COLO829 (cell line): ENCODE measurements at places on chromosomes 5 and 9.

- DNase-seq = no peak
Measured at GRCh38 chr9:135146766-135147473, 59.5 kb downstream of the OLFM1 start.

DNA sequence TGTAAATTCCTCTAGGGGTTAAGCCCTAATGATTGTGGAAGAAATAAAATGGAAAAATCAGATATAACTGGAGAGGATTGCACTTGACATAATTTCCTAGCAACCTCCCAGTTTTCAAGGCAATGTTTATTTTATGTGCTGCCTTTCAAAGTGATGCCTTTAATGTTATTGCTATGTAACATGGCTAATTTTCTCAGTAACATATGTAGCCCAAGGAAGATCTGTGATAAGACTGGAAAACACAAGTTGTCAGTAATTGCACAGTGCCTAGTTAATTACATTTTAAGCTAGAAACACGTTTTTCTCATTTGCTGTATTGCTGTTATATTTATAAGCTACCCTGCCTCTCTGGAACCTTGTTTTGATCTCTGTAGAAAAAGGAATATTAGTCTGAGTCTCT is 49.2 kb upstream of the KCNN2 start:
- DNase-seq = no peak

DNA sequence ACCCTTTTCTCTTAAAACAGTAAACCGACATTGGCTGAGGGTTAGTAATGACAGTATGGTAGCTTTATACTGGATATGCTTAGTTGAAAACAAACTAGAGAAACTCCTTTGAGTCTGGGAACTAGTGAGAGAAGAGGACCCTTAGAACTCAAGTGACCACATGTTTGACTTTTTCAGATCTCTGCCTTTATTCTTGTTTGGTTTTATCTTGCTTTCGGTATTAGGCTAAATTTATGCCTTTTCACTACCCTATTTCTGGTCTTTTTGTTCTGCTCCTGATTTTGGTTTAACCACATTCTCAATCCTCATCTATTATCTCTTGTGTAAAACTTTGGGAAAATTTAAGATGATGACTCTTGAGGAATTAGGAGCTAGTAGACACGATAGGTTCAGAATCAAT is 11.0 kb downstream of the SNAPC3 start:
- DNase-seq = no peak

GRCh38 chr5:167720259-167720658 is 571.2 kb upstream of the WWC1 start:
- DNase-seq = no peak

GRCh38 chr5:45609661-45610060 is 86.5 kb downstream of the HCN1 start:
- no peak for DNase-seq

DNA sequence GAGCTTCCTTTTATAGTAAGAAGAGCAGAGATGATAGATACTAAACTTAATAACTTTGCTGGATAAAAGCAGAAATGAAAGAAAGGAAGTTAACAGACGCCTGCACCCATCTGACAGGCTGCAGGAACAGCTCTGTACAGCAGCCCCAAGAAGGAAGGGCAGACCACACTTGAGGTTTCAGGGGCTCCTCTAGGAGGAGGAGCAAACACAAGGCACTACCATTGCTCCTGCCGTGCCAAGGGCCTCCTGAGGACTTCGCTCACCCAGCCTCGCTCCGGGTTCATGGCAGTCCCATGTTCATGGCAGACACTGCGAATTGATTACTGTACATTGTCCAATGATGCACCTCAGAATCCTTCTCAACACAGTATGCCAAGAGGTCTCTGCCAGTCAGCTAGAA is 85.1 kb downstream of the AMBP start:
- DNase-seq = no peak

- DNase-seq = no peak
Measured at GRCh38 chr9:103371152-103371551, 376.0 kb downstream of the CYLC2 start.

- DNase-seq = peak; percentile 60
Measured at GRCh38 chr5:90201923-90202322, 207.6 kb downstream of the CETN3 start.

DNA sequence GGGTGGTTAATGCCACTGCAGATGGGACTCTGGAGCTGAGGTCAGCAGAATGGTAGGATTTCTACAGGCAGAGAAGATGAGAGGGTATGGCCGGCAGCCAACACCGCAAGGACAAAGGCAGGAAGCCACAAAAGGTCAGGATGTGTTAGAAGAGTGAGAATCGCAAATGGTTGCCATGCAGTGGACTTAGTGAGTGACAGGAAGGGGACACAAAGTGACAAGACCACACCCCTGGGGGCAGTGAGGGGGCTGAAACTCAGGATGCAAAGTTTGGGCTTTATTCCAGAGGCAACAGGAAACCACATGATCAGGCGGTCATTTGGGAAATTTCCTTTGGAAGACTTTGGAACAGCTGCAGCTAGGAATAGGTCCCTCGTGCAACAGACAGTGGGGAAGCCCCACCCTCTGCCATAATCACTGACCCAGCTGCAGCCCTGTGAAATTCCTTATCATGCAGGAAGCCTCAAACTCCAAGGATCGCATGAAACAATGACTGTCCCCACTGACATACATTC is 14.2 kb upstream of the CCDC180 start:
- DNase-seq = peak; percentile 36

DNA sequence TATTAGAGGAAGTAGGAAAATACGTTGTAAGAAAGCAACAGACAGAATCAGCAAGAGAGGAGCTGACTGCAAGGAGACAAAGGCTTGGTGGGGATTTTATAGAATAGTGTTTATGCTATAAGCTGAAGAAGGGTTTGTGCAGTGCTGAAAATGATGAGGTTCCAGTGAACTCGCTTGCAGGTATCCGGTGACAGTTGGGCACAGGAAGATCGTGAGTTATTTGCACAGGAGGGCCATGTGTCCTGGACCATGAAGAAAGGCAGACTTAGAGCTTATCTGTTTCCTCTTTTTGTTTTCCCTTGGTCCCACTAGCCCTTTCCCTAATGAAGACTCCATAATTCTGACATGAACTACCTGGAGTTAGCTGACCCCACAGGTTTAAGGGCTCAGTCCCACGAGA is 61.4 kb downstream of the NXNL2 start:
- DNase-seq = no peak

DNA sequence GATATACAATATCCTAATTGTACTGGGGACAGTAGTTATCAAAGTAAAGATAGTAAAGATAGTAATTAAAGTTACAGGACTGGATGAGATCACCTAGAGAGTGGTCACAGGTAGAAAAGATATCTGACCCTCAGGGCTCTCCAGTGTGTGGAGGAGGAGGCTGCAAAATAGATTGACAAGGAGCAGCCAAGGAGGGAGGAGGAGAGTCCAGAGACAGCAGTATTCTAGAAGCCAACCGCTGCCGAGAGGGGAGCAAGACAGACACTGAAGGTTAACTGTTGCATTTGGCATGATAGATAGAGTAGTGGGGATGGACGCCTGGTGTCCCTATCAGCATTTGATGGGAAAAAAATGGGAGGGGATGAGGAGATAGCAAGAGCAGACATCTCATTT is 17.0 kb upstream of the F2RL1 start:
- DNase-seq = no peak

GRCh38 chr5:452978-453710 is 10.2 kb downstream of the EXOC3 start:
- no peak for DNase-seq

GRCh38 chr9:94181408-94182181 is 77.5 kb upstream of the ZNF169 start:
- DNase-seq = no peak

- no peak for DNase-seq
Measured at GRCh38 chr5:117286813-117287212, 712.2 kb upstream of the SEMA6A start.

- DNase-seq = no peak
Measured at GRCh38 chr5:130964231-130965202, 200.5 kb downstream of the HINT1 start.

DNA sequence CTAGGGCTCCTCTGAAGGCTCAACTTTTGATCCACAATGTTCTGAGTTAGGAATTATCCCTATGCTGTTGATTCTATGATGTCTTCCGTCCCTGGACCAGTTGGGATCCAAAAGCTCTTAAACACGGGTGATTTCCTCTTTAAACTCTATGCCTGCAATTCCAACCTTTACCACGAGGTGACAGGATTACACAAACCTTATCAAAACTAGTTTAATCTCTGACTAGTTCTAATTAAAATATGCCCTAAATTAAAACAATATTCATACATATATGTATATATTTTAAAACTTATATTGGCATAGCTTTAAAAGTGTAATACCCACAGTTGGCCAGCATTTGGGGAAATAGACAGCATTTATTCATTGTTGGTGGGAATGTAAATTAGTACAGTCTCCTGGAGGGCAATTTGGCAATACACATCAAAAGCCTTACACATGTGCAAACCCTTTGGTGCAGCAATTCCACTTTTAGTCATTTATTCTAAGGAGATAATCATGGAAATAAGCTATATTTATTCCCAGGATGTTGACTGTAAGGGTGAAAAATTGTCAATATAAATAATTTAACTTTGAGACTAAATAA is 51.6 kb upstream of the PHYKPL start:
- DNase-seq = peak; percentile 8

- no peak for DNase-seq
Measured at GRCh38 chr5:133925866-133926488, 42.4 kb downstream of the C5orf15 start.

DNA sequence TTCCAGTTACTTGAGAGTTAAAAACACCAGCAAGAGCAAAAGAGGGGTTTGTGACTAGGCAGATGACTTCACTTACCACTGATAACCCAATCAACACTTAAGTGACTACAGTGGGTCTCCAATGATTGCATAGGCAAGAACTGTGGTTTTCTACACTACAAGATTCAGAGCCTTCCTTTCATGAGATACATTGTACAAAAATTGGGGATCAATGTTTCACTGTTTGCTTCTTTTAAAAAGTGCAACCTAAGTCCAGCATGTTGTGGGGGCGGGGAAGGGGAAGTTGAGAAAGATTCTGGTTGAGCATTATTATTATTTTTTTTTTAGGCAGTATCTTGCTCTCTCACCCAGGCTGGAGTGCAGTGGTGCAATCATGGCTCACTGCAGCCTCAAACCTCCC is 3.6 kb downstream of the IQGAP2 start:
- no peak for DNase-seq

GRCh38 chr5:1488882-1489680 is 34.7 kb downstream of the LPCAT1 start:
- DNase-seq = no peak

- DNase-seq = no peak
Measured at GRCh38 chr5:61730866-61731265, 398.8 kb downstream of the ZSWIM6 start.

- no peak for DNase-seq
Measured at GRCh38 chr9:18492612-18493011, 18.7 kb downstream of the ADAMTSL1 start.

DNA sequence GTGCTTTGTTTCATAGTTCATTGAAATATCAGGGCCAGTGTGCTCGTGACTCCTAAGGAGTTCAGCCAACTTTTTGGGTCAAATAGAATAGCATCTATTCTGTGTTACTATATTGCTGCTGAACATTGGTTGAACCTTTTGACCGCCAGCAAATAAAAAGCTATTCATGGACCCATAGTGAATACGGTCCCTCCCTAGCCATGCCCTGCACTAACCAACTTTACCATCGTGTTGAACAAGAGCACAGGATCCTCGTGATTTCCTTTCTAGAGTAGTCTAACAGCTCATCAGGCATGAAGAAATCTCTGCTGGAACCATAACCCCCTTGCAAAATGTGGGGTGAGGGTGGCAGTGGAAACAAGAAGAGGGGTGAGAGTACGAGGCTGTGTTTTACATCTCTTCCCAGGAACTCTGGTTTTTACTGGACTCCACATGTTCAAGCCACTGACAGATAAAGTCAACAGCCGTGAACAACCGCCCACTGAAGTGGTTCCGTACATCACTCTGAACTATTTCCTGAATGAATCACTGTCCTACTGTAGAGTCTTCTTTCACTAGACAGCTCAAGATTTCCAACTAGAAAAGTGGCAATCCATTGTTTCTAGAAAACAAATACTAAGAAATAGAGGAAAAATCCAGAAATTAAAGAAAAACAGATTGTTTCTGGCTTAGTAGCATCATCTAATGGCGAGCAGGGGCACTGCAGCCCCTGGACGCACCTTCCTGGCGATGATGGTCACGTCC is 70.1 kb upstream of the SPATA31E1 start:
- DNase-seq = peak; percentile 79

DNA sequence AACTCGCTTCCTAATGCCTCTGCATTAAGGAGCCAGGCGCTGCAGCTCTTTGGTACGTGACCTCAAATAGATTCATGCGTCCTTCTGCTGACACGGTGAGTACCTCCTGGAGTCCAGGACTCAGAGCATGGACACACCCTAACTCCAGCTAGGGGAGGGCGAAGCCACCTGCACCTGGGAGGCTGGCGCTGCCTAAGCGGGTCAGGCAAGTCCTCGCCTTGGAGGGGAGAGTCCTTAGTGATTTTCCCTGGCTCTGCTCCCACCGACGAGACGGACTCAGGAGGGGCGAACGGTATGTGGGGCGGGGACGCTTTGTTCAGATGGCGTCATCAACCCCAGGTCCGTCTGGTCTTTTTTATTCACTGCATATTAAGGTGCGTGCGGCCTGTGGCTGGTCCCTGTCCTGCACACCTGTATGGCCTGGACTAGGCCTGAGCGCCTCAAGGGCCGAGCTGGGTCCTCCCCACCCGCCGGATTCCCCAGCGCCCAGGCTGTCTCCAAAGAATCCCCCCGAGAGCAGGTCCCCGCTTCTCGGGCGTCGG is 50.3 kb downstream of the NSUN2 start:
- no peak for DNase-seq

DNA sequence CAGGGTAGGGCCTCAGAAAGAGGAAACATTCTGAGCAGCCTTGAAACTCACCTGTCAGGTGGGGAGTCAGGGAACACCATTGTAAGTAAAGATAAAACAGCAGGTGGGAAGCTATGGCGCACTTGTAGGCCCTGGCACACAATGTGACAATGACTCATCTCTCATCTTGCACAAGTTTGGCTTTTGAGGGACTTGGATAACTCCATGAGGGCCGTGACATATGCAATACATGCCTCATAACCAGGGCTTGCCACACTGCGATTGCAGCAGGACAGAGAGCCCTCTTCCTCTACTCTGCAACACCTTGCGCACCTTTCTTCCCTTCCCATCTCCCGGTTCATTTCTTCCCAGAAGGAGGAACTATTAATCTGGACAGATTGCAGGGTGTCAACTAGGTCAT is 144.9 kb downstream of the CEP120 start:
- no peak for DNase-seq

DNA sequence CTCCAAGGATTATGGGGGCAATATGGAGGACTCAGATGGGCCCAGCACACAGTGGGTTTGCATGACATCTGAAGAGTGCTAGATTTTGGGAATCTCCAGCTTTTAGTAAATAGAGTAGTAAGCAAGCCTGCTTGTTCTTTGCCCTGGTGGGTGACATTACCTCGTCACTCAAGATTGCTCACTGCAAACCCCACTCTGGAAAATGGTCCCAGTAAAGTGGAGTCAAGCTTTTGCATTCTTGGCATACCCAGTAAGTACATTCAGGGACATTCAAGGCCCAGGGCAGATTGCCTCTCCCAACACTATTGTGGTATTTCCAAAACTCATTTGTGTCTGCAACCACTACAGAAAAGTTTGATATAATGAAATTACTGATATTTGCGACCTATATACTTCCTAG is 118.5 kb downstream of the INVS start:
- DNase-seq = no peak

- no peak for DNase-seq
Measured at GRCh38 chr5:181084621-181085195, 44.6 kb downstream of the BTNL9 start.

- DNase-seq = peak; percentile 54
Measured at GRCh38 chr9:3875361-3876132, 349.7 kb upstream of the RFX3 start.
